ENCODE measurements at places on chromosomes 16 and 17. TPM values are rescaled to one million over a fixed set of nuclear protein-coding genes. Genes with fewer than 3 reads are reported as not detected.

Gene DPEP3
- not detected for total RNA-seq

Gene ASGR2
- not detected for total RNA-seq

Gene OR4D1
- total RNA-seq: not detected

Gene LGALS9B
- total RNA-seq: 0.26 TPM

Gene KRT20
- not detected for total RNA-seq

Gene KRTAP4-9
- total RNA-seq: not detected

Gene ITGB4
- 297 TPM for total RNA-seq

Gene CLEC16A
- 13.8 TPM for total RNA-seq

Gene KRT32
- not detected for total RNA-seq

Gene MYADML2
- not detected for total RNA-seq

Gene OMG
- not detected for total RNA-seq

Gene OR1A1
- not detected for total RNA-seq

Gene PIGL
- total RNA-seq: 30.6 TPM

Gene FZD2
- total RNA-seq: under 0.01 TPM

Gene C17orf113
- total RNA-seq: 0.64 TPM

Gene CD79B
- not detected for total RNA-seq

Gene KRT15
- 71.8 TPM for total RNA-seq

Gene ENPP7
- not detected for total RNA-seq

Gene KARS1
- total RNA-seq: 210 TPM

Gene AIPL1
- under 0.01 TPM for total RNA-seq

Gene ITGAD
- total RNA-seq: not detected

Gene AMFR
- 319 TPM for total RNA-seq

Gene TMEM235
- total RNA-seq: not detected

Gene DNAJA3
- total RNA-seq: 62.9 TPM

Gene ZDHHC1
- total RNA-seq: 1.8 TPM

Gene NPIPB9
- total RNA-seq: 1.6 TPM

Gene SMG1
- total RNA-seq: 68.9 TPM

Gene RHBDL3
- not detected for total RNA-seq

Gene SOX8
- under 0.01 TPM for total RNA-seq
